ENCODE measurements at places on chromosomes 11 and 22.

DNA sequence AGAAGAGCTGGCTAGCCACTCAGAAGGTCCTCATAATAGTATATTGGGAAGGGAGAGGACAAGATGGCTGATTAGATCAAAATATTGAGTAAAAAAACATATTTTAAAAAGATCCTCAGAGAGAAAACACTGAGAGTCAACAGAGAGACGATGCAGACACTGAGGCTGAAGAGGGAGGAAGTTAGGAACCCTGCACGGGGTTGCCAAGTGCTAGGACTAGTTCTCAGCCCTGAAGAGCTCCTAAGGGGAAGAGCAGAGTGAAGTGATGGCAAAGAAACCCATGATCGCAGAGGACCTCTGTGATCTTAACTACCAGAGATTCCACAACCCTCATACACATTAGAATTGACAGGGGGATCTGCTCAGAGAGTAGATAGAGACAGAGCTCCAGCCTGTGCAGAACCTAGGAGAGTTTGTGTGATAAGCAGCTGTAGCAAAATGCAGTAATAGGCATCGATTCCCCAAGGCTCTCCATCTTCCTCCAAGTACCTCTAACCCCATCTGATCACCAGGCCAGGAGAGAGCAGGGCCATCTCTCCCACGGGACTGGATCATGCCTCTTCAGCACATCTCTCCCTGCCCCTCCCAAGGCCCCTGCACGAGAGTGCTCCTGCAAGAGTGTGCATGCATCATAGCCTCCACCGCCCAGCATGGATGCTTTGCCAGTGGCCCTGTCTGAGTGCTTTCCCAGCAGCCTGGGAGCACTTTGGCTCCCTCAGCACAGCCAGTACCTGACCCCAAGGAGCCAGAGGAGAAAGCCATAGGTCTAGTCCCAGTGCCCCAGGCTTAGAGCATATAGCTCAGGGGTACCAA lies 41.2 kb upstream of the ARL14EP start:
- no peak for DNase-seq

GRCh38 chr11:66232769-66233168 lies 35.7 kb upstream of the RAB1B start:
- no peak for DNase-seq

DNA sequence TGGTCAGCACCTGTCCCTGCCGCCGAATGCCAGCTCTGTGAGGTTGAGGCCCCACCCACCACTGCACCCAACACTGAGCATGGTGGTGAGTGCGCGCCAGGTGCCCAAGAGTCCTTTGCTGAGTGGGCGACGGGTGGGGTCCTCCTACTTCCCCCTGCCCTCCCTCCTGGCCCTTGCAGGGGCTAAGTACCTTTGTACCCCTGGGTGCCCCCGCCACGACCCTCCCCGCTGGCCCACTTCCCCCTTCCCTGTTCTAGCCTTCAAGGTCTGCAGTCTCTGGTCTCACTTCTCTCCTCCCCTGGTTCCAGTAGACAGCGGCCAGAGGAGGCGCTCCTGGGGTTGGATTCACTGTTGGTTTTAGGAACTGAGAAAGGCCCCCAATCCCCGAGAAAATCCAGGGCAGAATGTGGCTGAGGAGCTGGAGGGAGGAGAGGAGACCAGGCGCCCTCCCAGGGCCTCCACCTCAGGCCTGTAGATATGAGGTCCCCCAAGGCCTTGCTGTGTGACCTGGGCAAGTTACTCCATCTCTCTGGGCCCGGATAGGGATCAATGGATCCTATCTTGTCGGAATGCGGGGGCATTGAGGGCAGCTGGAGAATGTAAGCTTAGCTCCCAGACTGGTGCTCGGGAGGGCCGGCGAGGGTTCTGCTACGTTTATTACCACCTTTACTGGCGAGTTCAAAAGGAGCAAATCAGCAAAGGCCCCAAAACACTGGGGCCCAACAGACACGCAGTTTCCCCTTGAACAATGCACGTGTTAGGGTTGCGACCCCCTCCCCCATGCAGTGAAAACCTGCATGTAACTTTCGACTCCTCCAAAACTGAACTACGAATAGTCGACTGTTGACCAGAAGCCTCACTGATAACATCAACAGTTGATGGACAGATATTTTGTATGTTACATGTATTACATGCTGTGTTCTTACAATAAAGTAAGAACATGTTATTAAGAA lies 31.9 kb upstream of the SMIM38 start:
- no peak for DNase-seq

GRCh38 chr11:77821349-77821851 lies 456 bp downstream of the AAMDC start:
- DNase-seq: peak; percentile 36

- no peak for DNase-seq
Measured at GRCh38 chr22:47548953-47549740, 786.7 kb downstream of the TBC1D22A start.

- DNase-seq: no peak
Measured at GRCh38 chr11:27907530-27907929, 200.4 kb downstream of the KIF18A start.
